ENCODE measurements at places on chromosomes 3 and 15.

- no peak for DNase-seq
These were observed 312.1 kb upstream of the CHRM5 start for GRCh38 chr15:33656168-33656567.

DNA sequence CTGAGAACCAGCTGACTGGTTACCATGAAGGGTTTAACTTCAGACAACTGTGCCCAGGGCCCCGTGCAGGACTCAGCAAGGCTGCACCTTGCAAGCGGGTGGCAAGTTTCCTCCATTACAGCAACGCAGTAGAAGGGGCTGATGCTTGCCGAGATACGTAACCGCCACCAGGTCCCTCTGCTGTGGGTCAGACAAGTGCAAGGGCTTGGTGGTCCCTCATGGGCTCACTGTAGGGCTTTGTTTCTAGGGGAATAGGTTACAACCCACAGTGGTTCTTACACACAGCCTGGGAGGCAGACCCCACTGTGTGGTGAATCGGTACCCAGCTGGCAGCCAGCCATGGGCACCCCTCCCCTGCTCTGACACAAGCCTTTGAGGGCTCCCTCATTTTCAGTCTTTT is 15.5 kb upstream of the SNRPA1 start:
- DNase-seq: no peak

DNA sequence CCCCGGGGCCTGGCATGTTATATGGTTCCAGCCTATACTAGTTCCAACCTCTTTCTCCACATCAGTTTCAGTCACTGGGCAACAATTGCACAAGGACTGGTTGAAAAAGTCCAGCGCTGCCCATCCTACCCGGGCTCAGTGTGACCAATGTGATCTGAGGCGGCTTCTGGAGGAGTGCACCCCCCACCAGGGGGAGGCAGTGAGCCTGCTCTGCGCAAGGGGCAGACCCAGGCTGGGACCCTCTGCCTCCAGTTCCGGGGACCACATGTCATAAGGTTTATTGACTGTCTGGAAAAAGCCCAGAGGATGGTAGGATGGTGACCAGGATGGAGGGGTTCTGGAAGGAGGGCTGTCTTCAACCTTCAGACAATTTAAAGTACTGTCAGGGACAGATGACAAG is 25.6 kb upstream of the NR2E3 start:
- DNase-seq: no peak

DNA sequence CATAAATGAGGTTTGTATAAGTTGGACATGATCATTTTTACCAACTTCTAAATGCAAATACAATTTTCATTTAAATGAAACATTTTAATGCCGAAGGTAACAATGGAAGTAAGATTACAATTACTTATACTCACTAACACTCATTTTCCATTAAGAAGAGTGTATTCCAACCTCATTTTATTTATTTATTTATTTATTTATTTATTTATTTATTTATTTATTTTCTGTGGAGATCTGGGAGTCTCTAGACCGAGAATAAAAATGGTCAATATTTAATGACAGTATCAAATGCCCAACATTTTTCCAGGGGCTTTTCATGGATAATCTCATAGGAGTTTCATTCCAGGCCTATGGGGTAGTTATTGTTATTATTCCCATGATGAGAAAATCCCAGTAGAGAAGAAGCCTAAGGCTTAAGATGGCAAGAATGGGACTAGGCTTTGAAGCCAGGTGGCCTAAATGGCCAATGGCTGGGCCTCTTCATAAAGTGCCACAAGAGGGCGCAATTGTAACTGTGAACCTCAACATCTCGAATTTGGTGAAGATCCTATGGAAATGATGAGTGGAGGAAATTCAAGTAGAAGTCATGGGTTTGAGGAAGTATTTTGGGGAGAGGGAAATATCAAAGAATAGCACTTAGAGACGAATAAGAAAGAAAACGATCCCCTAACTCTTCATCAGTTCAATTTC is 21.3 kb downstream of the VGLL3 start:
- DNase-seq: no peak

- no peak for DNase-seq
These were observed 233.5 kb upstream of the PROK2 start for GRCh38 chr3:72018343-72018984.
